Endodermal cell (in vitro differentiated cells): ENCODE measurements at places on chromosomes 5 and 9. TPM values are rescaled to one million over a fixed set of nuclear protein-coding genes. Genes with fewer than 3 reads are reported as not detected.

GRCh38 chr9:135447126-135447525, 32.5 kb upstream of the PPP1R26 start:
- DNase-seq, result no peak

DNA sequence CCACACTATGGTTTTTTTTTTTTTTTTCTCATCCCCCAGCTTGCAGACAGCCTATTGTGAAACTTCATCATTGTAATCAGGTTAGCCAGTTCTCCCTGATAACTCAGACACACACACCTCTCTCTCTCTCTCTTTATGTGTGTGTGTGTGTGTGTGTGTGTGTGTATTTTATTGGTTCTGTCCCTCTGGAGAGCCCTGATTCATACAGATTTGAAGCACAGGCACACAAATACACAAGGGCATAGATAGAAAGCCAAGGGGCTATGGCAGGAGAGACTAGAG, 20.6 kb upstream of the VCAN start:
- DNase-seq, result no peak

DNA sequence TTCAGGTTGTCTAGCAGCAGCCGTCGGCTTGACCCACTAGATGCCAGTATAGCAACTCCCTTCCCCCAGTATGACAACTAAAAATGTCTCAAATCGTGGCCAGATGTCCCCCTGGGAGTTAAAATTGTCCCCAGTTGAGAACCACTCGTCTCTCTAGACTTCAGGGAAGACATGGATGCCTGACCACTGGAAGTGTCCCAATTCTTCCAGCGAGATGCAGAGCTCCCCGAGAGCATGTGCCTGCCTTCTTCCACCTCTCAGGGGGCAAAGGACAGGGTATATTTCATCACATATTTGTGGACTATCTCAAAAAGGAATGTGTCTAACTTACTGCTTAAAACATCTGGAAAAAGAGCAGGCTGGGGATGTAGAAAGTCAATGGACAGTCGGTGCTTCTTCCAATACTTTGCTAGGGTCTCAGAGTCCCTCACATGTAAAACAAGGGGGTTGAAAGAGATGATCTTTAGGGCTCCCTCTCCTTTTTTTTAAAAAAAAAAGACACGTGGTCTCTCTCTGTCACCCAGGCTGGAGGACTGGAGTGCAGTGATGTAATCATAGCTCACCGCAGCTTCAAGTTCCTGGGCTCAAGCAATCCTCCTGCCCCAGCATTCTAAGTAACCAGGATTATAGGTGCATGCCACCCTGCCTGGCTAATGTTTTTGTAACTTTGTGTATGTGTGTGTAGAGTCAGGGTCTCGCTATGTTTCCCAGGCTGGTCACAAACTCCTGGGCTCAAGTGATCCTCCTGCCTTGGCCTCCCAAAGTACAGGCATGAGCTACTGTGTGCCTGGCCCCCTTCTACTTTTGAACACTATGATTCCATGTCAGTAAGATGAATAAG, 190.6 kb downstream of the DAB2IP start:
- DNase-seq, result peak; percentile 25

GRCh38 chr9:13967011-13967410, 346.9 kb downstream of the NFIB start:
- DNase-seq, result no peak

DNA sequence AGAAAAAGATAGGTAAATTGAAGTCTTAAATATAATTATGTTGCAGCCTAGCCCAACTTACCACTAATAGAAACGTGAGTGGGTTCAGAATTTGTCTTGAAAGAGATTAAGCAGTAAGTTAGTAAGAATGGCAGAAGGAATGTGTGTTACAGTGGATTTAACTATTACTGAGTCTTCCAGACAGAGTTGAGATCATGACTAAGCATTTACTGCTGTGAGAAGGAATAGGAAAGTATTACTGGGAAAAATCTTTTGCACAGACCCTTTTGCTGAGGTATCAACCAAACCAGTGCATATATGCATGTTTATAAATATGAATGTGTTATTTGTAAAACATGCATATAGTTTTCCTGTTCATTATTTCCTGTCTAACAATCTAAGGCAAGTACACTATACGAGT, 112.8 kb upstream of the EFNA5 start:
- no peak for DNase-seq

- DNase-seq, result no peak
These were observed 147.1 kb downstream of the ENTREP1 start for GRCh38 chr9:69472101-69472620.

DNA sequence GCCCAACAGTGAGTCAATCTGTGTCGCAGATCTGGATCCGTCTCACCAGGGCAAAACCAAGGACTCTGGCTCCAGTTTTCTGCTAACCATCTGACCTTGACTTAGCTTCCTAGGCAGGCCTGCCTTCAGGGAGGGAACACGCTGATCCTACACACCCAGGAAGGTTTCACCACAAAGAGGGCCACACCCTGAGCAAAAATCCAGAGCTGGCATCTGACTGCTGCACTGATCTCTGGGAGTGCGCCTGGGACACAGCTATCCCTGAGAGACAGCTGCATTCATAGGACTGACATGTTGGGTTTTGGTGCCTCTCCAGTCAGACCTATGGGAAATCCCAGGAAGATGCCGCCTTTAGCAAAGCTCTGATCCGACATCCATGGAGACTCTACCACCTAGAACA, 47.5 kb downstream of the CDK5RAP2 start:
- DNase-seq, result no peak

- DNase-seq, result no peak
These were observed 30.8 kb upstream of the AGGF1 start for GRCh38 chr5:76999451-76999850.

- no peak for DNase-seq
These were observed 42.9 kb downstream of the FOXD1 start for GRCh38 chr5:73405691-73406090.

DNA sequence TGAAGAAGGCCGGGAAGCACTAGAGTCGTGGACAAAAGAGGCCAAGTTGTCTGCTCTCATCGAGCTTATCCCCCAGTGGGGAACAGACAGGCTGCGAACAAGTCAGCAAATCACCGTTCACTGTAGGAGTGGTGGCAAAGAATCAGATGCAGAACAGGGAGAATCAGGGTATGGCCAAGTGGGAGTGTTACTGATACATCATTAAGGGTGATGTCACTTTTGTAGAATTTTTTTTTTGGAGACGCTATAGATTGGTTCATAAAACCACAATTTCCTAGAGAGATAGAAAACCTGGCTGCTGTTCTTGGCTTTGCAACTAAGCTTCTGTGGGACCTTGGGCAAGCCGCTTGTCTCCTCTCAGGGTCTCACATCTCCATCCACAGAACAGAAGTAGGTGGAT, 21.3 kb downstream of the SPRY4 start:
- no peak for DNase-seq

DNA sequence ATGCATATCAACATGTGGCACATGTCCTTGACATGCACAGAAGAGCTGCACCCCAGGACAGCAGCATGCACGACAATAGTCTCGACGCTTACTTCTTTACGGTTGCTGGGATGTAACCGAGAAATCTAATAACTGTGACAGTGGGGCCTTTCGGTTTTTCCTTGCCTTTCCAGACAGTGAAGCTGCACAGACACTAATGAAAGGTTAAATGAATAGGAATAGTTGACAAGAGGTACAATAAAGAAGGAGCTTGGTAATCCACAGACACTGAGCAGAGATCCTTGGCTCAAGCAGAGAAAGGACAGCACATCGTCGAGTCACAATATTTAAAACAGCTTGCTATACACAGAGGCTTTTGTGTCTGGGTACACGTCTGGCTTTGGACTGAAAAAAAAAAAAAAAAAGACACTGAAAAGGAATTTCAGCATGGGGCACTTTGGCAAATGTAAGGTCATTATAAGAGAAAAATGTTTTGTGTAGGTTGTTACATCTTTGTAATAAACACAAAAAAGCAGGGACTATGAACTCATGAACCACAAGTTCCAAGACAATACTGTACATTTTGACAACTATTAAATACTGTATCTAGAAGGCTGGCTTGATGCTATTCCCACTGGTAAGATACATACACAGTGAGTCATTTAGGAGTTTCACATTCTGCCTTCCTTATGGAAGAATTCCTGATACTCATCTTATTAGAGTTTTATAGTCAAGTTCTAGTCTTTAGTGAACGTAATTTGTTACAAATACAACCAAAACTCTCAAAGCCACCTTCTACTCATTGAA, 5.6 kb downstream of the BNC2 start:
- DNase-seq, result no peak

GABRP gene
- 1.2 to 2.5 TPM (median 1.9 TPM) in 3 replicates for total RNA-seq

SLC1A1 gene
- total RNA-seq, result 11.3 and 15.8 TPM in 2 replicates

TCF7 gene
- 16.9 and 19.4 TPM in 2 replicates for total RNA-seq

PLAC8L1 gene
- 1.00 TPM in 1 of 3 replicates, not detected in the others for total RNA-seq

ZNF883 gene
- total RNA-seq, result 14.8 and 16.7 TPM in 2 replicates

NMUR2 gene
- 0.11 TPM in 1 of 2 replicates, not detected in the other for total RNA-seq
